NK-92 treated with Interleukin-12 subunit alpha and Interleukin-12 subunit beta, amount 100 ng/mL, for 24 hours (cell line): ENCODE measurements at places on chromosomes 5 and 9.

GRCh38 chr5:6328173-6328572 lies 50.2 kb downstream of the MED10 start:
- no peak for DNase-seq

DNA sequence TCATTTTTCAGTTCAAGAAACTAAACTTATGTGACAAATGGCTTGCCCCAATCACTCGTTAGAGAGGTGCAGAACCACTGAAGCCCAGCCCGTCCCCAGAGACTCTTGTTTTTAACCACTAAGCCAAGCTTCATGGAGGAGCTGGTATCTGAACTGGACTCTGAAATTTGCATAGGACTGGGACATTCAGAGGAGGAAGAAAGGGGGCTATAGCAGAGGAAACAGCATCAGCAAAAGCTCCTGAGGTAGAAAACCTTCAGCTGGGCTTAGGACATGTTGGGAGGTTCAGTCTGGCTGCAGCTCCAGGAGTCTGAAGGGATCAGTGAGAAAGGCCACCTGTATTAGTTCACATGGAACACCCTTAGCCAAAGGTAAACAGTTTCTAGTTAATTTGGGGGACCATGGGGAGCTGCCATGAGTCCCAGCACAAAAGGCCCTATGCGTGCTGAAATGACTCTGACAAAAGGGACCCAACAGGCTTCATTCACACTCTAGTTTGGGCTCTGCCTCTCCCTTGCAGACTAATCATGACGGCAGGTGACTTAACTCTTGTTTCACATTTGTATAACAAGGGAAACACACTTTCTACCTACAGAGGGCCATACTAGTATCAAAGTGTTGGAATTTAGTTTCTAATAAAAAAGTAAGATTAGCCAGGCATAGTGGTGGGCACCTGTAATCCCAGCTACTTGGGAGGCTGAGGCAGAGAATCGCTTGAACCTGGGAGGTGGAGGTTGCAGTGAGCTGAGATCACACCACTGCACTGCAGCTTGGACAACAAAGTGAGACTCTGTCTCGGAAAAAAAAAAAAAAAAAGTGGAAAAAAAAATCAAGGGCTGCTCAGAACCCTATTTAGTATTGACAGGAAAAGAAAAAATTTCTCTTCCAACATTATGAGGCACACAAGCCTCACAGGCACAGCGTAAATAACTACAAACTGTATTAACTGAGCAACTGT lies 10.2 kb downstream of the FBXO10 start:
- no peak for DNase-seq

GRCh38 chr9:93096811-93097382 lies 880 bp downstream of the CARD19 start:
- DNase-seq = no peak

- no peak for DNase-seq
Measured at GRCh38 chr9:81108821-81109220, 580.5 kb downstream of the TLE1 start.

DNA sequence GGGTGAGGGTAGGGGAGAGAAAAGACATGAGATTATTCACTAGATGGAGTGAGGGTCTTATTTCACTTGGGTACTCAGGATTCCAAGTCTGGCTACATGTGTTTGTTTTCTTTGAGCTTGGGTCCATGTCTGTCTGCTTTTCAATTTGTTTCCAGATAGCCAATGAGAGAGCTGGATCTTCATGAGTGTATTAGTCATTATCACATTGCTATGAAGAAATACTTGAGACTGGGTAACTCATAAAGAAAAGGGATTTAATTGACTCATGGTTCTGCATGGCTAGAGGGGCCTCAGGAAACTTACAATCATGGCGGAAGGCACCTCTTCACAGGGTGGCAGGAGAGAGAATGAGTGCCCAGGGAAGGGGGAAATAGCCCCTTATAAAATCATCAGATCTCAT lies 196.8 kb upstream of the TRIM32 start:
- no peak for DNase-seq

GRCh38 chr5:77775790-77776553 lies at the start of gene TBCA:
TSS of gene TBCA (minus strand) at chr5:77776339. CDS start at chr5:77776257, 82 bp downstream.
- peak; percentile 88 for DNase-seq

DNA sequence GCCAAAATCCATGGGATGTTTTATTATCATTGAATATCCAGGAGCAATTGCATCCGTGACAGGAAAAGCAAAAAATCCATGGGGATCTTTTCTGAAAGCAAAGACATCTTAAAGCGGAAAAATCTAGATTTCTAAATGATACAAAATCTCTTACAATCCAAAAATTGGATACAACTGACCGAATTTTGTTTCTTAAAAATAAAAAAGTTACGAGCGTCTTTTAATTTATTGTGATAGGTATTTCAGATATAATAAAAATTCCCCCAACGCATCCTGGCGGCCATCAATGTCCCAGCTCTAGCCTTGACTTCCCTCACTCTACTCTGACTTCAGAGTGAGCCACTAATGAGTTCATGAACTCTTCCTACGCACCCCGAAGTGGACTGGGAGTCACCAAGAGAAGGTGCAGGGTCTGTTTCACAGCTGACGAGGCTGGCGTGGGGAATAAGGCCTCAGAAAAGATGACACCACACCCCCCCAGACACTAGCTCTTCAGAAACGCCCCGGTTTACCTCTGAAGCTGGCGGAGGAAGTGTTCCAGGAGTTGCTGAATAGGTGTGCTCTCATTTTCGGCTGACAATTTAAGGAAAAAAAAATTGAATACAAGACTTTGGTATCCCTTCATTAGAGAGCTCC lies 3.4 kb downstream of the BRD9 start:
- DNase-seq = no peak
